ENCODE measurements at places on chromosomes 16 and 17. TPM values are rescaled to one million over a fixed set of nuclear protein-coding genes. Genes with fewer than 3 reads are reported as not detected.

ZKSCAN2 gene
- 4.4 TPM for total RNA-seq

MYH13 gene
- not detected for total RNA-seq

TLCD3B gene
- not detected for total RNA-seq

FZD2 gene
- 0.34 TPM for total RNA-seq

ZNF385C gene
- 0.34 TPM for total RNA-seq

KATNIP gene
- 13.0 TPM for total RNA-seq

CES3 gene
- total RNA-seq = 1.4 TPM

NECAB2 gene
- total RNA-seq = not detected

MEOX1 gene
- total RNA-seq = not detected

BHLHA9 gene
- total RNA-seq = not detected

TPSD1 gene
- total RNA-seq = not detected

SLC52A1 gene
- total RNA-seq = 0.50 TPM

C1QTNF1 gene
- total RNA-seq = 3.4 TPM

PIK3R6 gene
- total RNA-seq = not detected

RBFOX1 gene
- total RNA-seq = not detected

TPSG1 gene
- total RNA-seq = not detected
